NCI-H82 (cell line): ENCODE measurements at places on chromosomes 1 and 21.

DNA sequence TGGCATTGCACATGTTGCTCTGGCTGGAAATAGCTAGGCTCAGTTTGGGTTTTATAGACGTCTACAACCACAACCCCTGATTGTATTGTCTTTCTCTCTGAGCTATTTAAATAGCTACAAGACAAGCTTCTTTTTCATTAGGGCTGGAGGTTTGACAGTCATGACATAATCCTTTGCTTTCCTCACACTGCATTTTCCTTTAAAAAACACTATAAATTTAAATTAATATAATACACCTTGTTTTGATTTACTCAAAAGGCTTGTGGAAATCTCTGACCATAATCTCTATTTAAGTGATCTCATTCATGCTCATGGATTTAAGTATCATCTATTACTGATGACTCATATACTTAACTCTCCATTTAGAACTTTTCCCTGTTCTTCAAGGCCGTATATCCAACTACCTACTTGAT is 50.4 kb upstream of the PTGFR start:
- peak; percentile 22 for DNase-seq

DNA sequence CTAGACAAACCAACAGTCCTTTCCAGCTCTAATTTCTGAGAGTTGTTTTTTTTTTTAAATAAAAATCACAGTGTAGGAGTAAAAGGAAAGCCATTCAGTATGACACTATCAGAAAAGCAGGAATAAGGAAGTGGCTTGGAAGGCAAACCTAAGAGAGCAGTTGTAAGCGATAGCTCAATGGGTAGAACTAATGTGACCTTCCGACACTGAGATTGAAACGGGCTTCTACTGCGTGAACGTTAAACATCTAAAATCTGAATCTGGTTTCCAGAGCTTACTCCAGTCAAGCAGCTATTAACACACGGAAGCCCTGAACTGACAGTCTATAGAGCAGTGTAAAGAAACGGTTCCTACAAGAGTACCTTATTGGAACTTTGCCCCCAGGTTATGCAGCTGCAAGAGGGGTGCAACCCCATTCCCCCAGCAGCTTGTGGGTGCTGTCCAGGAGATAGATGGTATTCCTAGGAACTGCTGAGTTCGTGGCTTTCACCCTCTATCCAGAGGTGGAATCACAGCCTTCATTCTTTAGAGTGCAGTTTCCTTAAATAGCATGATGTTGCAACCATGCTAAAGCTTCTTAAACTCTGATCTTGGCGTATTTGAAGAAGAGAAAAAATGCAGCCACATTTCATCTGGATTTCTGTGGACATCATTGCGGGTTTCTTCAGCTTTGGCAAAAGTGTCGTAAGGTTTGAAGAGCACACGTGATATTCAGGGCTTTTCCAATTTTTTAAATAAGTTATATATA is 3.3 kb upstream of the IRF2BP2 start:
- peak; percentile 62 for DNase-seq

DNA sequence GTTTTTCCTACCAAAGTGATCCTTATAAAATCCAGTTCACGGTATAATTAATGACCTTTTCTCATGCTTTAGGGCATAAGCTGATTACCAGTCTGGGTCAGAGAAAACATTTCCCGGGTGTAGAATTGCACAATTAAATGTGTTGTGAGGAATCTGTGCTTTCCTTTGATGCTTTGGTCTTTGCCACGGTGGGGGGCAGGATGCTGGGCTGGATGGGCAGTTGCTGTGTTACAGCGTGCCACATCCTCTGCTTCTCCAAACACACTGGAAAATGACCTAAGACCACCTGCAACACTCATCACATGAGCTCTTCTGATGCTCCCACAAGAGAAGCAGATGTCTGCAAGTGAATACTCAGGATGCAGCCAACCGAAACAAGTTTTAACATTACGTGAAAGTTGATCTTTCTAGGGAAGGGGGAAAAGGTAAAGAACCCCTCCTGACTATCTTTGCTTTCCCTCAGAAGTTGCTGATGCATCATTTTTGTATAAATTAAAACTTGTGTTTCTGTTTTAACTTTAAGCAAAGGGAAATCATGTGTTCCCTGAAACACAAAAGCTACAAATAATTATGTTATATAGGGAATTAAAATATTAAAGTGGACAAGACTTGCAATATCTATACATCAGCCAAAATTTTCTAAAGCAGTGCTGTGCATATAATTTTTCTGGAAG is 515.3 kb upstream of the NR5A2 start:
- peak; percentile 84 for DNase-seq

DNA sequence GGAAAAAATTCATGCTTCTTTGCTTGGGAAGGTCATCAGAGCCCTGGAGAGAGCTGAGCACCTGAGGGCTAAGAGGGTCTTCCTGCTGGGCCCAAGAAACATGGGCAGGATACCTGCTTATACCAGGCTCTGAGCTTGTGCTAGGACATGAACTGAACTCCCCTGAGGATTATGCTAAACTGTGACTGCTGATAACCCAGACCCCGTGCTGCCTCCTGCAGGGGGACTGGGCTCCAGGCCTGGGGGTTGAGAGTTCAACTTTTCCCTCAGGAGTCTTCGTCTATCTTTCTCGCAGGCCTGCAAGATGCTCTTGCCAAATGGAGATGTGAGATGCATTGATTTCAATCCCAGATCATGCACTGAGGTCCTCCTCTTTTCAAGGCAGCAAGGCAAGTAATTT is 368.5 kb downstream of the HHAT start:
- peak; percentile 57 for DNase-seq

DNA sequence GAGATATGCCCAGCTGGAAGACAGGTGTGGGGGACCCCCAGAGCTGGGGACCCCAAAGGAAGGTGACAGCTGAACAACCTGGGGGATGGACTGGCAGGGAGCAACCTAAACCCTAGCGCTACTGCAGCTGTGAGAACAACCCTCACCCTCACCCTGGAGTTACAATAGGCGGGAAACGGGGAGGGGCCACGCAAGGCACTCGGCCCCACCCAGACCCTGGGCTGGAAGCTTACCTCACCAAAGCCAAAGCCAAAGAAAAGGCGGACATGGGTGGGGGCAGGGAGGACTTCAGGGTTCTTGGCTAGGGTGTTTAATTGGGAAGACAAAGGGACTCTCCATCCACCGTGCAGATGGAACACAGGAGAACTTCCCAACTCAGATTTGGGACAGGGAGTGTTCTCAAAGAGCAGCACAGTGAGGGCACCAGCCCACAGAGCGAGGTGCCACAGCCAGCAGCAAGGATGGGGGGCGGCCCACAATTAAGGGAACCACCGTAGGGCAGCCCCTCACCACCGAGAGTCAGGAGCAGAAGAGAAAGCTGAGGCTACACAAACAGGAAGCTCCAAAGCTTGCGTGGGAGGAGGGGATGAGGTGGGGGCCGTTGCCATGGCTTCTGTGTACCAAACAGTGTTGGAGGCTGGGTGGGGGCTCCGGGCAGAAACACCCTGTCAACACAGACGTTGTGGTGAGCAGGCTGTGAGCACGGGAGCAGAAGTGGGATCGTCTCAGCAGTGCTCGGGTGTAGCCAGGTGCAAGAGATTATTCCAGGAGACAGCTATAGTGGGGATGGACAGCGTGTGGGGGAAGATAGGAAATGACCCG is 1.9 kb downstream of the TAGLN2 start:
- DNase-seq: peak; percentile 75

GRCh38 chr1:11283151-11283550 is 10.2 kb downstream of the UBIAD1 start:
- DNase-seq: no peak

DNA sequence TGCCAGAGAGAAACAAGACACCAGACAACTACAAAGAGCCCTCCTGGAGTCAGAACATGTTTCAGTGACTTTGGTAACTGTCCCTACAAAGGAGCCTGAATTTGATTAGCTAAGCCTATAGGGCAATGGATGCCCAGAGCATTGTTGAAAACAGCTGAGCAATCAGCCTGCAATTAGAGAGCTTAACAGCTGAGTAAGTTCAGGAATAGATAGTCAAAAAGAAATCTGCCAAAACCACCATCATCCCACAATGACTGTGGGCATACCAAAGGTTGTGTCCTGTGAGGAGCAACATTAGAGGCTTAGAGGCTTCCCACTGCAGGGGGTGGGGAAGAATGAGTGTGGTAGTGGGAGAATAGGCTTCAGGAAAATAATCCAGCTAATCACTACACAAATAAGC is 32.1 kb downstream of the SH3BP5L start:
- DNase-seq: no peak

GRCh38 chr21:42505090-42505726 is 8.4 kb upstream of the SLC37A1 start:
- no peak for DNase-seq

DNA sequence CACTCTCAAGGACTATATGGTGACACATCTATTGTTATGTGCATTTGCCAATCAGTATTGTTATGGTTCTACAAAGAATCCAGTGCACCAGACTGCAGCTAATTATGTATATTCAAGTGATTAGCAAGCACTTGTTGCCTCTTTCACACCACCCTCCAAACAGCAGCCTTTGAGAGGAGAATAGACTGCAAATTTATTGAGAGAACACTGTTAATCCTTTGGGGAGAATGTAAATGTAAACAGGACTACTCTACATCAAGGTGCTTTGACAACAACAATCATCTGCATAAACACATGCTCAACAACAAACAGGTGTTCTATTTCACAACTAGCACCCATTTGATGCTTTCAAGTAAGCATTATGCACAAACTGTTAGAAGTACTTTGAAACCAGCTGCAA is 117.4 kb downstream of the AKT3 start:
- no peak for DNase-seq

- DNase-seq: no peak
Measured at GRCh38 chr1:170337413-170337994, 191.7 kb downstream of the NTMT2 start.

GRCh38 chr1:91065337-91065736 is 43.5 kb upstream of the ZNF644 start:
- no peak for DNase-seq

- DNase-seq: no peak
Measured at GRCh38 chr21:46347791-46348381, 23.9 kb downstream of the PCNT start.

DNA sequence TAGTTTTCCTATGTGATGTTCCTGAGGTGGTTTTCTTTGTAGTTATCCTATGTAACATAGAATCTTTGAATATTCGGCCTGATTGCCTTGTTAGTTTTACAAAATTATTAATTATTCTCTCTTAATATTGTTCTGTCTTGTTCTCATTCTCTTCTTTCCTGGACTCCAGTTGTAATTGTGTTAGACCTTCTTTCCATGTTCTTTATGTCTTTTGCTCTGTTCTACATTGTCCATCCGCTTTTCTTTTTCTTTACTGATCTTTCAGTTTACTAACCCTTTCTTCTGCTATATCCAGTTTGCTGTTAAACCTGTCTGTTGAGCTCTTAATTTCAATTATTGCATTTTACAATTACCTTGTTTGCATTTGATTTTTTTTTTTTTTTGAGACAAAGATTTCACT is 89.3 kb downstream of the PEX14 start:
- DNase-seq: no peak

DNA sequence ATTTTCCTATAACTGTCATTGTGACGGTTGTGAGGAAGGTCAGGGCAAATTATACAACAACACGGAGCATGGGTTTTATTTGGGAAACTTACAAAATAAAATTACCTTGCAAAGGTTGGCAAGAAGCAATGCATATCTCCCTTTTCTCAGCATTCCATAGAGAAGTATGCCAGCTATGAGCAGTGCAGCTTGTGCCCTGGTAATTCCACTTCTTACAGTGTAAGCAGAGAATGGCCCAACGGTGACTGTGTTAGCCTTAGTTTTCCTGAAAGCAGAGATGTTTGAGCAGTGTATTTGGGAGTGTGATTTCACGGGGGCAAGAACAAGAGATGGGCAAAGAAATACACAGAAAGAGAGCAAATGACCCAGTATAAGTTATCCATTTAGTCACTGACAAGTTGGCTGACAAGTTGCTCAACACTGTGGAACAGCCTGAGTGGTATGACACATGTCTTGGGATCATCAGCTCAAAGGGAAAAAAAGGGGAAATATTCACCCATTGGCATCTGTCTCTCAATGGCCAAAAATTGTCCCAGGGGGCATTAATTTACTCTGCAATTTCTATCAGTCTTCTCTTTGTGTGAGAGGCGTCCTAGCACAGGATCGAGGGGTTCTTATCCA is 210.9 kb upstream of the NRIP1 start:
- no peak for DNase-seq

DNA sequence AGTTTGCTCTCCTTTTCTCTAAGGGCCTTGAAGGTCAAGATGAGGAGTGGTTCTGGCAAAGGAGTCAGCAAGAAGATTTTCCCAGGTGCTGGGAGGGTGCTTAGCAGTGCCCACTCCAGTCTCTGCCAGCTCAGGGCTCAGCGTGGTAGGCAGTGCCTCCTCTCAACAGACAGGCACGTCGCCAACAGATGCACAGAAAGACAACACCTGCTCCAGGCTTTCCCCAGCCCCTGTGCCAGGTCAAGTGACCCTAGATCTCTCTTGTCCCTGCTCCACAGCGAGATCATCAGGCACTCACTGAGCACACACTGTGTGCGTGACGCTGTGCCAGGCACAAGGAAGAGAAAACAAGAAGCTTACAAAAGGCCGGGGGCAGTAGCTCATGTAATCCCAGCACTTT is 86.0 kb downstream of the CASZ1 start:
- DNase-seq: no peak

- no peak for DNase-seq
Measured at GRCh38 chr1:212495766-212496494, 63.2 kb downstream of the NENF start.

- DNase-seq: no peak
Measured at GRCh38 chr1:63304410-63304809, 18.0 kb upstream of the FOXD3 start.

DNA sequence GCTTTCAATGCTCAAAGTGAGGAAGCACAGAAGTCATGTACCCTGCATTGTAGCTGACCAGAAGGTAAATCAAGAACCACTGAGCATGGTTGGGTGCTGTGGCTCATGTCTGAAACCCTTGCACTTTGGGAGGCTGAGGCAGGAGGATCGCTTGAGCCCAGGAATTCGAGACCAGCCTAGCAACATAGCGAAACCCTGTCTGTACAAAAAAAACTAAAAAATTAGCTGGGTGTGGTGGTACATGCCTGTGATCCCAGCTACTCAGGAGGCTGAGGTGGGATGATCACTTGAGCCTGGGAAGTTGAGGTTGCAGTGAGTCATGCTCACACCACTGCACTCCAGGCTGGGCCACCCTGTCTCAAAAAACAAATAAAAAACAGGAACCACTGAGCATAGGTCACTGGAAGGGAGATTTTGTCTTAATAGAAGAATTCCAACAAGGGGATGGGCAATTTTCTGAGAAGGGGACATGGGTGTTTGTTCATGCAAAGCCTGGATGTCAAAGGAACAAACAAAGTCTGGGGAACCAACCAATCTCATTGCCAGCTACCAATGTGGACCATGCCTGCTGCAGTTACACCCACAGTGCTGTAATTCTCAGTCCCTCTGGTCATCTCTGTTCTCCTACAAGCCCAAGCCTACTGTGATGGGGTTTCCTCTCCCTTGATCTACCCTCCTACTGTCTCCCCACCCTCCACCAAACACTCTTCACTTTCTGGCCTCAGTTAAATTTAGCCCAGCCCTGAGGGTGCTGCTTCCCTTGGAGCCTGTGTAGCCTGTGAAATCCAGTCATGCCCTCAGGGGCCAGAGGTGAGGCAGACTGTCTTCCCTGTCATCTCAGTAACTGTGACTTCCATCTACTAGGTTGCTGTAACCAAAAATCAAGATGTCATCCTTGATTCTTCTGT is 47.9 kb downstream of the ELF3 start:
- no peak for DNase-seq

GRCh38 chr1:38624336-38625039 is 235.1 kb downstream of the RRAGC start:
- no peak for DNase-seq

GRCh38 chr21:17343055-17343454 is 169.8 kb upstream of the CXADR start:
- DNase-seq: no peak
